A549 treated with GW870086 at 1 μM for 4 hours (cell line): ENCODE measurements at places on chromosomes 12 and 14. TPM values are rescaled to one million over a fixed set of nuclear protein-coding genes. Genes with fewer than 3 reads are reported as not detected.

Gene SLCO1C1
- total RNA-seq, result 0.05 TPM in 1 of 5 replicates, not detected in the others

Gene CD163
- 0.12 to 0.15 TPM in 2 of 5 replicates, not detected in the others for total RNA-seq

Gene TMPRSS12
- not detected in 5 replicates for total RNA-seq

Gene COX6A1
- total RNA-seq, result 808 to 864 TPM (median 832 TPM) in 5 replicates

Gene AICDA
- 0.13 to 0.34 TPM (median 0.23 TPM) in 4 of 5 replicates, not detected in the other for total RNA-seq

Gene DBX2
- not detected in 5 replicates for total RNA-seq

Gene AJUBA
- 29.2 to 36.9 TPM (median 32.6 TPM) in 5 replicates for total RNA-seq

Gene SERPINA12
- not detected in 5 replicates for total RNA-seq

Gene C12orf76
- total RNA-seq, result 6.4 to 8.0 TPM (median 7.1 TPM) in 5 replicates

Gene PGAM5
- total RNA-seq, result 40.9 to 61.2 TPM (median 56.3 TPM) in 5 replicates

Gene RASAL1
- total RNA-seq, result 0.24 to 0.85 TPM (median 0.30 TPM) in 5 replicates

Gene TOMM20L
- total RNA-seq, result not detected in 5 replicates

Gene SIX1
- 6.2 to 8.7 TPM (median 8.0 TPM) in 5 replicates for total RNA-seq

Gene OR4E2
- total RNA-seq, result not detected in 5 replicates

Gene TMPO
- total RNA-seq, result 65.7 to 92.2 TPM (median 79.6 TPM) in 5 replicates

Gene PCED1B
- 21.5 to 24.1 TPM (median 23.5 TPM) in 5 replicates for total RNA-seq

Gene PAPLN
- total RNA-seq, result 4.3 to 6.5 TPM (median 5.4 TPM) in 5 replicates

Gene ACVRL1
- total RNA-seq, result 0.05 to 0.14 TPM in 2 of 5 replicates, not detected in the others

Gene ISCA2
- total RNA-seq, result 38.3 to 44.1 TPM (median 43.3 TPM) in 5 replicates
